AG08396 (cell line): ENCODE measurements at places on chromosomes 11 and 22.

DNA sequence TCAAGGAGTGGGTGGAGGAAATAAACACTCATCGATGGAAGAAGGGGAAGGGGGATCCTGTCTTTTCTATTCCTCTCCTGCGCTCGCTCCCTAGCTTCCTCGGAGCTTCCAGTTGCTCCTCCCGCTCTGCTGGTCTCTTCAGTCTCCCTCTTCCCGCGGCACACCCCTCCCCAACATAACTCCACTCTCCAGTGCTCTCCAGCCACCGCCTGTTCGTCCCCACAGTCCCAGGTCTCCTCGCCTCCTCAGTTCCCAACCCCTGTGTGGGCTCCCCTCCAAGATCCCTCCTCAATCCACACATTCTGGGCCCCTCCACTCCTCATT lies 438 bp downstream of the ZW10 start:
- peak; percentile 26 for DNase-seq

DNA sequence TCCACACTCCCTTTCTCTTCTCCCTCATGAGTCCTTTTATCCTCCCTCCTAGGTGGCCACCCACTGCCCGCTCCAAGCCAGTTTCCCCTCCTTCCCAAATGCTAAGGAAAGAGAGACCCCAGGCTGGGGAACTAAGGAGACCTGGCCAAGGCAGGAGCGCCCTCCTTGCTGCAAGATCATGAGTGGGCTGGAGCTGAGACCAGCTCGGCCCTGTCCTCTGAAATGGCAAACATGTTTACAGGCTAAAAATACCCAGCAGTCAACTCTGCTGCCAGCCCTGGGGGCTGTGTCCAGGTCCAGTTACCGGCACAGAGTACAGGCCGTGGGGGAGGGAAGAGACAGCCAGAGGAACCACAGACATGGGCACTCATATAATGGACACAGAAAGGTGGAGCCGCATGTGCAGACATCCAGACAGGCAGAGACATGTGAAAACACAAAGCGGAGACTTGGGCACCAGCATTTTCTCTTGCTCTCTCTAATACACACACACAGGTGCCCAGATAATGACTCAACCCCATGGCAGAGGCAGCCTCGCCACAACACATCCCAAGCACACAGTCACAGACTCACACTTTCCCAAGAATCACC lies 1.2 kb upstream of the AHNAK start:
- DNase-seq: no peak

DNA sequence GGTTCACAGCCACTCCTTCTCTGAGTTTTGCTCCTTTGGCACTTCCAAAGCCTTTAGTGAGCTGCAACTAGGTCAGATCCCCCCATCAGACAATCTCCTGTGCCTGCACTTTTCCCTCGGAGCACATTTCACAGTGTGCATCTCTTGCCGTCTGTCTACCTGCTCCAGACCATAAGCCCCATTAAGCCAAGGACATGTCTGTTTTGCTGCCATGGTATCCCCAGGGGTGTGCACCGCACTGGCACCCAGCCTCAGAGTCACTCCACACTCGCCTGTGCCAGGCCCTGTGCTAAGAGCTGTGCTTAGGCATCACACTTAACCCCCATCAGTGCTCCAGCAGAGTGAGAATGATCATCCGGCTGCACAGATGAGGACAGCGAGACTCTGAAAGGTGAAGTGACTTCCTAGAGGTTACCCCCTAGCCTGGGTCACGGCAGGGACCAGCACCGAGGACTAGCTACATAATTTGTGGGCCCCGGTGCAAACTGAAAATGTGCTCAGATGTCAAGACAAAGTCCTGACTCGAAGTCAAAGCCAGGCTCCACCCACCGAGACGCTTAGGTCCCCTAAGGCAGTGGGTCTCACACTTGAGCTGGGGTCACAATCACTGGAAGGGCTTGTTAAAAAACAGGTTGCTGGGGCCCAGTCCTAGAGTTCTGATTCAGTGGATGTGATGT lies 33.9 kb downstream of the ARRB1 start:
- DNase-seq: no peak

DNA sequence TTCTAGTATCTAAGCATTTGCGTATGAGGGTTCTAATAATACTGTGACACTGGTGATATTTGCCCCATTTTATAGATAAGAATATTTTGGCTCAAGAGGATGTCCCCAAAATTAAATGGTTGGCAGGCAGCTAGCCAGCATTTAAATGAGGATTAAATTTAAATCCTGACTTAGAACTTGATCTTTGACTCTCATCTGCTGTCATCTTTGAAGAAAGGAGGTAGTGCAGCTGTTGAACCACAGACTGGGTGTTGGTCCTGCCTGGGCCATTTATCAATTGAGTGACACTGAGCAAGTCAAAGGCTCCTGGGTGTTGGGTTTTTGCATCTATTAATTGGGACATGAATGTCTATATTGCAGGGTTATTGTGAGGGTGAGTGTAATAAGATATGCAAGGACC lies 112.3 kb downstream of the INSC start:
- DNase-seq: no peak

DNA sequence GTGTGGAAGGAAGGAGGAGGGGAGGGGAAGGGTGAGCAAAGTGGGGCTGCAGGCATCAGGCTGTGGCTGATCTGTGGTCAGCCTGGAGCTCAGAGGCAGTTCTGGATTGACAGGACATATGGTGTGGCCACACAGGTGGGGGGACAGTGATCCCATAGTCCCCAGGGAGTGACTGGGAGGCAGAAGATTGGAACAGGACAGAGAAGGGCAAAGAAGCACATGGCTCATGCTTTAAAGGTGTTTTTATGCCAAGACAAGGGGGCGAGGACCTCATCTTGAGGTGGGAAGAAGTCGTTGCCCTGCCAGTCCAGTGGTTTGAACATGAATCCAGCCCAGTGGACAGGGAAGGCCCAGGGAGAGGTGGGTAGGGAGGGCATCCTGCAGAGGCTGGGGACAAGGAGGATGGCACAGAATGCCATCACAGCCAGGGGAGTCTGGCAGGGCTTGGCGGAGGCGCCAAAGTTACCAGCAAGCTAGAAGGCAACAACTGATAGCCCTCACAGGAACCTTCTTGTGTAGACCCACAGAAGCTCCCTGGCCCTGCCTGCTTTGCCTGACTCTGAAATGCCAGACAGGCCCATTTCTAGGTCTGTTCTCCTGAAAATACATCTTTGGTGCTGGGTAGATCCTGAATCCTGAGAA lies 3.1 kb downstream of the BET1L start:
- DNase-seq: no peak

GRCh38 chr11:126046570-126047195 lies 16.0 kb downstream of the CDON start:
- no peak for DNase-seq

- no peak for DNase-seq
Measured at GRCh38 chr11:117824571-117825537, at the start of gene FXYD2. FXYD2 (minus strand) TSS chr11:117824744; CDS start chr11:117824678, 66 bp downstream.

DNA sequence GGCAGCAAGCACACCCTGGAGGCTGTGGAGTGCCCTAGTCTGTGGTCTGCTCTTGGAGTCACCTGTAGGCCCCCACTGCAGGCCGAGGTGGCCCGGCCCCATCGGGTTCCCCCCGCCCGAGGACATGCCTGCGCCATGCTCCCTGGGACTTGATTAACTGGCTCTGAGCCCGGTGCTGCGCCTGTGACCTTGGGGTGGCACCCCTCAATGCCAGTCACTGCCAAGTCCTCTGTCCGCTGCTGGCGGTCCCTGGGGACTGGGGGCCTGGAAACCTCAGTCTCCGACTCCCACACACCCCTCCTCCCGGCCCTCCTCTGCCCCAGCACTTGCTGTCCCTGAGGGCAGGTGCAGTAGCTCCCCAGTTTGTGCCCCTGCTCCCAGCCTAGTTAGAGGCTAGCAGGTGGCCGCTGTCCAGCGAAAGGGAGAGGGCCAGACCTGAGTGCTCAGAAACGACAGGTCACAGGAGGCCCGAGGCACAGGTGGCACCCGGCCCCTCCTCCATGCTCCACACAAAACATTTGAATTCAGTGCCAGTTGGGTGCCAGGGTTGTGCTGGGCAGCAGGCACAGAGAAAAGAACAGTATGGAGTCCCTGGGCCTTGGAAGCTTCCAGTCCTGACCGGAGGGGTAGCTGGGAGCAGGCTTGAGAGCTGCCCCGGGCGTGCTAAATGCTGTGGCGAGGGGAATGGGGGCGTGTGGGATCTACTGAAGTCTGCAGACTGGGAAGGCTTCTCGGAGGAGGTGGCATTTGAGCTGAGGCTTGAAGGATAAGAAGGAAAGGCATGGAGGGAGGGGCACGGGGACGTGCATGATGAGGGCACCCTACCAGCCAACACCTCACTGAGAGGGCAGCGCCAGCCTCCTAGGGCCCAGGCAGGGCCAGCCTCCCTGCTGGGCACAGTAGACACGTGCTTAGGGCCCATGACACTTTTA lies 16.4 kb upstream of the FLRT1 start:
- DNase-seq: no peak

DNA sequence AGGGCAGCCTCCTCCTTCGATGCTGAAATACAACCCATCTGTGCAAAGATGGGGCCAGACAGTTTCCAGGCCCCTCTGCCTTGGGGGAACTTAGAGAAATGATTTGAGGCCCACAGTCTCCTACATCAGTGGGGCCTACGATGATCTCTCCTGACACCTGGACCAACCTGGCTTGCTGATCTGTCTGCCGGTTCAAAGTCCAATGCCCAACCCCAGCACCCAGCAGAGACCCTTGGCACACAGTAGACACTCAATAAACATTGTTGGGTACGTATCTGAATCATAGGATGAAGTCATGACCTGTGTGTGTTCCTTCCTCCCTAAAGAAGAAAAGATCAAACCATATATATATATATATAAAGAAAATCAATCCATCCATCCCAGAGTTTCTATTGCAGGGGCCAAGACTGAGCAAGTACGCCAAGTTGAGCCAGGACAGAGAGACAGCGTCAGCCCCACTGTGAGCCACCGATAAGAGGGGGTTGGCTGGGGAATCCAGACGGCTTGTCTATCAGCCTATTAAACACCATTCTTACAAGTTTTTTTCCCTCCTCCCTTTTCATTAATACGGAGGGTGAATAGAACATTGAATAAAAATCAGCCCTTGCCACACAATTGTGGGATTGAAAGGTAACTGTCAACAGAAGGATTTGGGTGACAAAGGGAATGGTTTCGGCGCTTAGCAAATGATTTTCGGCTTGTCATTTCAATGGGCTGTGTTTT lies 244.1 kb downstream of the MN1 start:
- no peak for DNase-seq

GRCh38 chr22:24187731-24188644 lies 6.7 kb downstream of the SUSD2 start:
- no peak for DNase-seq

- DNase-seq: no peak
Measured at GRCh38 chr11:110463153-110463552, 33.4 kb downstream of the FDX1 start.

DNA sequence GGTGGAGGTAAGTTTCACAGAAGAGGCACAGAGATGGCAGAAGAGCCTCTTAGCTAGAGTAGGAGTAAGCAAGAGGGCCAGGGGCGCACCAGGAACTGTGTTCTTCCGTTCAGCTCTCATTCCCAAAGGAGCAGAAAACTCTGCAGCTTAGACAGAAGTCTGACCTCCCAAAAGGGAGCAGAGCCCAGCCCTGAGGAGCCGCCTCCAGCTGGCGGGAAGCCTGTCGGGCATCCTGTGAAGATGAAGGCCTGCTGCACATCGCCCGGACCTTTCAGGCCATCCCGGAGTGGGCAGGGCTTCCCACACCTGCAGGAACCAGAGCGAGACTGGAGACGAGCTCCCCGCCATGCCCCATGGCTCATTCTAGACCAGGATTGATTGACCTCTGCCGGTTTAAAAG lies 1102.8 kb downstream of the BRD1 start:
- DNase-seq: no peak

DNA sequence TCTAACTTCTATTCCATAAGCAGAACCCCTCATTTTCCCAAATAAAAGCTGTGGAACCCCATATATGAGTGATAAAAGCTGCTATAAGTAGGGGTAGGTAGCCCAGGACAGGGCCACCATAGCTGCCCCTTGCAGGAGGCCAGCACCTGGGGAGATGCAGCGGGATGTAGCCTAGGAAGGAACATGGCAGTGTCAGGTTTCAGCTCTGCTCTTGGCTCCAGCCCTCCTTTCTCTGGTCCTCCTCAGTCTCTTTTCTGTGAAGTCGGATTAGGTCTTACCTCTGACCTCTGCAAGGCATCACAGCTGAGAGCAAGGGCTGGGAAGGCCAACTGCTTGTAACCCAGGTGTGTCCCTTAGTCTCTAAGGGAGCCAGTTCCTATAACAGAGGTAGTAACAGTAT lies 135.6 kb downstream of the NAV2 start:
- no peak for DNase-seq

- DNase-seq: no peak
Measured at GRCh38 chr11:104104664-104105063, 59.3 kb downstream of the PDGFD start.

GRCh38 chr22:24503137-24503842 lies 8.2 kb downstream of the UPB1 start:
- peak; percentile 81 for DNase-seq

- no peak for DNase-seq
Measured at GRCh38 chr11:28123151-28123581, 15.0 kb downstream of the METTL15 start.

GRCh38 chr22:47460861-47461260 lies 698.4 kb downstream of the TBC1D22A start:
- no peak for DNase-seq

GRCh38 chr11:93494357-93494756 lies 48.8 kb downstream of the SMCO4 start:
- no peak for DNase-seq

DNA sequence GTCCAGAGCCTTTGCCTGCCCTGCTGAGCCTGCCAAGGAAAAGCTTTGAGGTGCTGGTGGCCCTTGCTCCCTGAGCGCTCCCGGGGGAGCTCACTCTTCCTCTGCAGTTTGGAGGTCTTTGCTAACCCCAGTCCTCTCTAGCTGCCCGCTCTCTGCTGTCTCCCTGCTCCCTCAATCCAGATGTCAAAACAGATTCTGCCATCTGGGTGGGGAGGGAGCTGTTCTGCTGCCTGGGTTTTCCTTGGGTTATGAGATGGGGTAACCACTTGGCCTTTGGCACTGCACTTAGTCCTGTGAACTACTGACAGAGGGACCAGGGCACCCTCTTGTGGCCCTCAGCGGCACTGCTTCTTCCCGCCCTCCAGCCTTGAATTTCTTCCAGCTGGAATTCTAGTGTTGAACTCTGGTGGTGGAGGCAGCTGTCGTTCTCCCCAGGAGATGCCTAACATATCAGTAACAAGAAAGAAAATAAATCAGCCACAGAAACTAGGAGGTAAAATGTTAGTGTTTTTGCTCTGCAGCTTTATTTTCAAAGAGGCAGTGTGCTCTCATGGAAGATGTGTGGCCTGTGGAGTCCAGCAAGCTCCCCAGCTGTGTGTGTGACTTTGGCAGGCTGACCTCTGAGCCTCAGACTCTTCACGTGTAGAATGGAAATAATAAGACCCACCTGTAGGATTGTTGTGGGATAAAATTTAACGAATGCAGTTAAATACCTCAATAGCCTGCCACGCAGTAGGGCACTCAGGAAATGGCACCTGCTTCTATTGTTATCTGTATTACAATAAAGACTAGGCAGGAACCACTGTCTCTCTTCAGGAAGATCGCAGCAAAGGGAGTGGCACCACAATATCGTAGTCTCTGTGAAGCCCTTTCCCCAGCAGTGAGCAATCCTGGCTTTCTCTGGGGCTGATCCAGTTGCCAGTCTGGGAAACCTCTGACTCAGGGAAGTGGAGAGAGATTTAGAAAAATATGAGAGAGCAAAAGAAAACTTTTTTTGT lies 23.4 kb downstream of the ARFGAP2 start:
- peak; percentile 86 for DNase-seq
